Hematopoietic multipotent progenitor cell treated with erythropoietin and hydrocortisone succinate and interleukin-3 and kit ligand, for 17 days (in vitro differentiated cells): ENCODE measurements at places on chromosomes 13 and 19.

GRCh38 chr13:113203507-113204377 lies 4.7 kb downstream of the PCID2 start:
- no peak for DNase-seq

DNA sequence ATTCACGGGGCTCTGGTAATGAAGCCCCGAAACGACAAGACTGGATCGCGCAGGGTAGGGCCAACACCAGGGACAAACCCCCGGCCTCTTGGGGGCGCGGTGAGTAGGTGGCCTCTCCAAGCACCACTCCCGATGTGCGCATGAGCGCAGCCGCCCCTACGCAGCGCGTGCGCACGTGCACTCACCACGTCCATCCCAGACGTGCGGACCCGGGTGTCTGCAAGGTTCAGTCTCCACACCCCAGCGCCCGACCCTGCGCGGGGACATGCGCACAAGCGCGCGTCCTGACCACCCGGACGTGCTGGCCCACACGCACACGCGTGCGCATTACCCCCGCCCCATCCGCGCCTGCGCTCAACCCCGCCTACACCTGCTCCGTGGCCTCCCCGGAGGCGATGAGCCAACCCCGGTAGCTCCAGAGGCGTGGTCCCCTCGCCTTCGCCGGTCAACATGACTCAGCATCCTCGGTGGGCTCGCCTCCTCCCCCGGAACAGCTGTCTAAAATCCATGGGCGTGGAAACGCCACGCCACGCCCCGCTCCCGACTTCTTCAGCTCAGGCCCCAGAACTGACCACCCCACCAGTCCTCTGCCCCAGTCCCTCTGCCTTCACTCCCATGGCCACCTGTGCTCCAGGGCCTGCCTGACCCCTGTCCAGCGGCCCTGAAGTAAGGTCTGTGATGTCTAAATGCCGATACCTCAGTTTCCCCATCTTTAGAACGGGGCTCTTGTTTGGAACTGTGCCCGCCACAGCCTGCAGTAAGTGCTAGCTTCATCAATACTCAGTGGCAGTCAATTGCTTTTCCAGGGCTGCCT lies 5.6 kb upstream of the GPI start:
- peak; percentile 97 for DNase-seq

- DNase-seq: no peak
Observed at GRCh38 chr19:41599175-41599966, 23.4 kb downstream of the CEACAM21 start.

DNA sequence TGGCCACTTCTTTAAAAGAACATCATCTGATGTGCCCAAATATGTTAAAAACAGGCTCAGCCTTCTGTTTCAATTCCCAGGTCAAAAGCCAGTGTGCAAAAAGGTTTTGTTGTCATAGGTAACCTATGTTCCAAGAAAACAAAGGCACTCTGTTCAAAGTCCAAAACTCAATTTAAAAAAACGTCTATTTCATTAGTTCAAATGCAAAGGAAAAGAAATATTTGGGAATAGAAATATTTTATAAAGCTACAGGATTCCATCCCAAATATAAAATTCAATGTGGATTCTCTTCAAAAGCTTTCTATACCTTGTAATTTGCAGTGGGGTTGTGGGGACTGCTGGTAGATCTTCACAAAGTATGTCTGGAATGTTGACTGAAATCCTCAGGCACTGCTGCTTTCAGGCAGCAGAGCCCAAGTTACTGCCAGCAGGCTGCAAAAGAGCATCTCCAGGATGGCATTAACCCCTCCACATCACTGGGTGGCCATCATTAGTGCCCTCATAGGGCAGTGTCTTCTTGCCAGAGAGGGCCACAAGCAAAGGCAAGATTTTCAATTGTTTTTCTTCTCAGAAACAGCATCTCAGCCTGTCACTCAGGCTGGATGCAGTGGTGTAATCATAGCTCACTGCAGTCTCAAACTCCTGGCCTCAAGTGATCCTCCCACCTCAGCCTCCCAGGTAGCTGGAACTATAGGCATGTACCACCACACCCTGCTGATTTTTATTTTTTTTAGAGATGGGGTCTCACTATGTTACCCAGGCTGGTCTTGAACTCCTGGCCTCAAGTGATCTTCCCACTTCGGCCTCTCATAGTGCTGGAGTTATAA lies 22.8 kb upstream of the STK24 start:
- DNase-seq: no peak
